Thyroid gland (tissue), 4 donors: ENCODE measurements at places on chromosomes 11 and 22. TPM values are rescaled to one million over a fixed set of nuclear protein-coding genes. Genes with fewer than 3 reads are reported as not detected.

DNA sequence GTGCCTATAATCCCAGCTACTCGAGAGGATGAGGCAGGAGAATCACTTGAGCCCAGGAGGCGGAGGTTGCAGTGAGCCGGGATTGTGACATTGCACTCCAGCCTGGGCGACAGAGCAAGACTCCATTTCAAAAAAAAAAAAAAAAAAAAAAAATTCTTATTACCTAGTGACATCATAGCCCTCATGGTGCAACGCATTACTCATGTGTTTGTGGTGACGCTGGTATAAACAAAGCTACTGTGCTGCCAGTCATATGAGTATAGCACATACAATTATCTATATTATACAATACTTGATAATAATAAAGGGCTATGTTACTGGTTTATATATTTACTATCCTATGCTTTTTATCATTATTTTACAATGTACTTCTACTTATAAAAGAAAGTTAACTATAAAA, 41.2 kb downstream of the OR2AT4 start:
- DNase-seq: no peak

ACRV1 gene
- total RNA-seq: not detected

GRCh38 chr11:96315476-96315875, 27.5 kb downstream of the MAML2 start:
- DNase-seq: no peak

GRCh38 chr11:119550053-119550752, 127.2 kb upstream of the THY1 start:
- DNase-seq: no peak

- DNase-seq: no peak
Measured at GRCh38 chr22:43275545-43276317, 67.4 kb downstream of the SCUBE1 start.

DNA sequence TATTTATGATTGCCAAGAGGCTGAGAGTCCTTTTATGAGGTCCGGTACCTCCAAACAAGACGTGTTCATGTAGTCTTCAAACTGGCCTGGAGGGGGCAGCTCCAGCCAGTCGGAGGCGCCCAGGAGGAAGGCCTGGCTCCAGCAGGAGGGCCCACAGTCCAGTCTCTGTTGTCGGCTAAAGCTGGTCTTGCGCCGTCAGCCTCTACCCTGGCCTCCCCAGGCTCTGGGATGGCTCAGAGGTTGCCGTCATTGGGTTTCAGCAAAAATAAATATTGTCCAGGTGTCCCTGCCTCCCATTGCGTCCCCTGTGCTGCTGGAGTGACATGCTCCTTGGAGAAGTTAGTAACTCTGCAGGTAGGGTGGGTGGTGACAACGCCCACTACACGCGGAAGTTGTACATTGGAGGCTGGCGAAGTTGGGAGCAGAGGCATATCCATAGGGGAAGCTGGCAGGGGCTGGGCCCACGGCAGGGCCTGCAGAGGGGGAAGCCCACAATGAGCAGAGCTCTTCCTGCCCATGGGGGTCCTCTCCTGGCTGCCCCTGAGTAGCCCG, 1.0 kb upstream of the SLC25A1 start:
- peak; percentile 77 for DNase-seq

THRSP gene
- total RNA-seq: 0.67 TPM

- DNase-seq: no peak
Measured at GRCh38 chr11:97269527-97269926, 879.7 kb downstream of the JRKL start.

DNA sequence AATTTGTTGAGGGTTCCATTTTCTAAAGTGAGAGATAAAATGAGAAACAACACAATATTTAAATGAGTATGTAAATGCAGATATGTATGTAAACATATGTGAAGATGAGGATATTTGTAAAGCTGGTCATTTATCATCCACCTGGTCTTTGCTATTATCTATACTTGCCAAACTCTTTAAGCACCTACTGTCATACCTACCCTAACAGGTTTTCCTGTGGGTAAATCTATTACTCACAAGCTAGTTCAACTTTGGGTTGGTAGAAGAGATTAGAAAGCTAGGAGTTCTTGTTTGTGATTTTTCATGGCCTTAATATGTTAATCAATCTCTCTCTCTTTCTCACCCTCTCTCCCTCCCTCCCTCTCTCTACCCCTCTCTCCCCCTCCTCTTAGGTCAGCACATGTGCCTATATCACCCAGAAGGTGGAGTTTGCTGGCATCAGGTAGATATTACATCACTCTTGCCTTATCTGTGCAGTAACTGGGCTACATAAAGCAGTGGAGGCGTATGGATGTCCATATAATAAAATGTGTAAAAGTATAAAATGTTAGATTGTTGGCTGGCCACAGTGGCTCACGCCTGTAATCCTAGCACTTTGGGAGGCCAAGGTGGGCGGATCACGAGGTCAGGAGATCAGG, 14.7 kb downstream of the DEPDC5 start:
- no peak for DNase-seq

MMP10 gene
- not detected for total RNA-seq

CSF2RB gene
- total RNA-seq: 3.4 TPM

GRCh38 chr11:73468590-73469161, 92.5 kb downstream of the RELT start:
- DNase-seq: no peak

- DNase-seq: no peak
Measured at GRCh38 chr11:87258171-87258833, 220.6 kb downstream of the TMEM135 start.

- no peak for DNase-seq
Measured at GRCh38 chr11:60985991-60986915, 14.8 kb downstream of the CD6 start.

C11orf52 gene
- 21.7 TPM for total RNA-seq

- no peak for DNase-seq
Measured at GRCh38 chr22:50299785-50300619, 7.4 kb downstream of the PLXNB2 start.

DNA sequence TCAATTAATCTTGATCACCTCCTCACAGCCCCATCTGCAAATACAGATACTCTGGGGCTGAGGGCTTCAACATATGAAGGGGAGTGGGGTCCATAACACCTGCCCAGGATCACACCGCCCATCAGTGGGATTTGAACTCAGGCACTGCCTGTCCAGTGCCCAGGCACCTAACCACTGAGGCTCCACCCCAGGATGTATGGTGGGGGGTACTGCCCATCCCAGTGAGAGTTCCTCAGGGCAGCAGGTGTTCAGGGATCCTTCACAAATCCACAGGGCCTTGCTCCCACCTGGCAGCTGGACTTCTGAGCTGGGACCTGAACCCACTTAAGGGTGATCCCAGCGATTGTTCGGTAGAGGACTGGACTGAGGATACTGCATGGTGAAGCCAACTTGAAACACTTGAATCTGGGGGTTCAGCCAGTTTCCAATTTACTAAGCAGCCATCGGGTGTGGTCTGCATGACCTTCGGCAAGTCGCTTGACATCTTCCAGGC, 33.3 kb downstream of the PRDM11 start:
- peak; percentile 35 for DNase-seq

DNA sequence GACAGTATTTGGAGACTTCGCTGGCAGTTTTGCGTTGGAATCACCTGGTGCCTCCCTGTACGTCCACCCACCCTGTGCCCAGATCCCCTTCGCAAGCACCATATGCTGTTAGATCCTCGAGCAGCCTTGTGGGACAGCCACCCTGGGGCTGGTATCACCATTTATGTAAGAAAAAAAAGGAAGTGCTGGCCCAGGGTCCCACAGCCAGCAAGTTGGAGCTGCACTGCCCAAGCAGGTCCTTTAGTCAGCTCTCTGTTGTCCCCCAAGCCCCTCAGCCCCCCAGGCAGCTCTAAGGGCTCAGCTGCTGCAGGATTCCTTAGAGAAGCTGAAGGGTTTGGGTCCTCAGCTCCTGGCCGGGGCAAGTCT, 80.3 kb downstream of the FBLN1 start:
- DNase-seq: no peak

MLC1 gene
- not detected for total RNA-seq

DNA sequence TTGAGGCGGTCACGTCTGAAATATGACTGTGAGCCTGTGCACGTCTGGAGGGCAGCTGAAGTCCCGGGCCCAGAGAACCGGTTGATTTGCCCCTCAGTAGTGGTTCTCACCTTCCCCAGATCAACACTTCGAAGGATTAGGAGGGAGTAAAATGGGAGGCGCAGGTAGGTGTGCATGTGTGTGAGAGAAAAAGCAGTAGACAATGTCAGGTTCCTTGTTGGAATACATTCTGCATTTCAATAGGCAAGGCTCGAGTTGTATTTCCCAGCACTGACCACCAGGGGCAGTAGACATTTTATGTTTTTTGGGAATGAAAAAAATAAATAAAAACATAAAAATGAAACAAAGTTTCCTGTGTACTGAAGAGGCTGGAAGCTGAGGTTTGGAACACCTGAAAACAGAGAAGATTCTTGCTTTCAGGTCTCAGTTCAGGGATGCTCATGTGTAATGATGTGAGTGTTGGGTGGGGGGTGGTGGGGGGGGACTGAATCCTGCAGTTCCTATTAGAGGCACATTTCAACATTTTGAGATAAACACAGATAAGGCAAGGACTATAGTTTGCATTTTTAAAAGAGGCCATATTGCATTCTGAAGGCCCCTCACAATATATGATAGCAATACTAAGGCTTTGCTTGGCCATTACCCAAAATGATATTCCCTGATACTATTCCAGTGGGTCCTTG, 333.9 kb downstream of the CADM1 start:
- peak; percentile 54 for DNase-seq

SMDT1 gene
- 18.7 TPM for total RNA-seq

HPS5 gene
- total RNA-seq: 26.7 TPM

- peak; percentile 75 for DNase-seq
Measured at GRCh38 chr11:61587541-61587941, 6.7 kb upstream of the SYT7 start.

DNA sequence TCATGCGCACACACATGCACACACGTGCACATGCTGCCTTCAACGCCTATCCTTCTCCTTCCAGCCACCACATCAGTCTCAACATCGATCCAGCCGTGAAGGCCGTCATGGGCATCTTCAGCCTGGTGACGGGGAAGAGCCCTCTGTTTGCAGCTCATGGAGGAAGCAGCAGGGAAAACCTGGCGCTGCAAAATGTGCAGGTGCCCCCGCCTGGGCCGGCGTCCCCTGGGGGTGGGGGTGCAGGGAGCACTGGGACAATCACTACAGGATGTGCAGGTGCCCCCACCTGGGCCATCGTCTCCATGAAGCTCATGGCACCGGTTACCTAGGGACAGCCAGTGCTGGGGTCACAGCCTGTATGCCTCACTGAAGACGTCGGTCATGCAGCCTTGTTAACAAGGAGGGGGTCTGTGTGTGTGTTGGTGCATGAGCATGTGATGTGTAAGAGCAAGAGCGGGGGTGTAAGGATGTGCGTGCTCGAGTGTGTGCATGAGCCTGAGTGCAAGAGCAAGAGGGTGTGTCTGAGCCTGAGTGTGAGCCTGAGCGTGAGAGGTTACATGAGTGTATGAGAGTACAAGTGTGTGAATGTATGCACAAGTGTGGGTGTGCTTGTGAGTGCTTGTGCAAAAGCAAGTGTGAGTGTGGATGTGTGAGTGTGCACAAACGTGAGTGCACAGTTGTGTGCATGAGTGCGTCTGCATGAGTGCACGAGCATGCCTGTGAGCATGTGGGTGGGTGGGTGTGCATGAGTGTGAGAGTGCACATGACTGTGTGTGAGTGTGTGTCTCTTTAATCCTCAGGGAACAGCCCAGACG, 31.5 kb downstream of the NADSYN1 start:
- DNase-seq: no peak

- DNase-seq: no peak
Measured at GRCh38 chr11:6411594-6412031, 7.3 kb downstream of the APBB1 start.

MIAT gene
- 0.67 TPM for total RNA-seq

OR5B21 gene
- not detected for total RNA-seq

DNA sequence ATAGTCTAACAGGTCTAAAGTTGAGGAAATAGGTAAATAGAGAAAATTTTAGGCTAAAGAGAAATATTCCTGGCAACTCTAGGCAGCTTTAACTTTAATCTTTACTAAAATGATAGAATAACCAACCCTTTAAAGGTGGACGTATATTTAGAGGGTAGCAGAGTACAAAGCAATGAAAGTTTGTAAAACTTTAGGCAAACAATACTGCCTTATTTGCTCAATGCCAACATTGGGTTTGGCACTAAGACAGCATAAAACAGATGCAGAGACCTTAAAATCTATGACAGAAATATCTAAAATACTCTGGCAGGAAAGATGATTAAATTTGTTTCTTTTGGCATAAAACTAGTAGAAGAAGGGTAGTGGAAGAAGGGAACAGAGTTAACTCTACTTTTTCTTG, 70.7 kb downstream of the EMSY start:
- DNase-seq: no peak

RFPL3 gene
- not detected for total RNA-seq

GRCh38 chr11:504053-504993, 2.7 kb downstream of the RNH1 start:
- DNase-seq: peak; percentile 55

DNA sequence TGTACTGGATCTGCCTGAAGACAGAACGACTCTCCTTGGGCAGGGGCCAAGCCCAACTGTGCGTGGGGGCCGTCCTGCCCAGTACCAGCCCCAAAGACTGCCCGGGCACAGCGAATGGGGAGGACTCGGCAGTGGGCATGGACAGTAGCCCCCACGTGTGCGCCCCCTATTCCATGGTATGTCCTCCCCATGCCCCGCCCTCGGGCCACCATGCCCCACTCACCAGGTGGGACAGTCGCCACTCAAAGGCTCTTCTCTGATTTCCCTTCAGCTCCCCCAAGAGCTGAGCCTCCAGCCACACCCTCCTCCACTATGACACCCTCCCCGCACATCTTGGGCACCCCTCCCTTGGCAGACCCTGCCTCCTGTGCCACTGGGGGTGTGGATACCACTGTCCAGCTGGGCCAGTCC, 43.5 kb downstream of the GNB1L start:
- DNase-seq: no peak

GRCh38 chr11:119537306-119538253, 114.6 kb upstream of the THY1 start:
- no peak for DNase-seq

DNA sequence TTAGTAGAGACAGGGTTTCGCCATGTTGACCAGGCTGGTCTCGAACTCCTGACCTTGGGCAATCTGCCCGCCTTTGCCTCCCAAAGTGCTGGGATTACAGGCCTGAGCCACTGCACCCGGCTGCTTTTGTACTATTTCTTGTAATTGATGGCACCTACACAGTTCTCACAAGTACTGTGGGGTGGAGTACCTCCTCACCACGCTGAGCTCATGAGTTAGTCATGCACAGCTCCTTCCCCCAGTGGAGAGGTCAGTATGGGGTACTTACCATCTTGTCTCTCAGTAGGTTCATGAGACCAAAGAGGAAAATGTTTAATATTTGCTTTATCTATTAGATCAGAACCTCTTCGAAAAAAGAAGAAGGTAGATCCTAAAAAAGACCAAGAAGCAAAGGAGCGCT, 2.1 kb downstream of the MRPL40 start:
- DNase-seq: peak; percentile 27

DNA sequence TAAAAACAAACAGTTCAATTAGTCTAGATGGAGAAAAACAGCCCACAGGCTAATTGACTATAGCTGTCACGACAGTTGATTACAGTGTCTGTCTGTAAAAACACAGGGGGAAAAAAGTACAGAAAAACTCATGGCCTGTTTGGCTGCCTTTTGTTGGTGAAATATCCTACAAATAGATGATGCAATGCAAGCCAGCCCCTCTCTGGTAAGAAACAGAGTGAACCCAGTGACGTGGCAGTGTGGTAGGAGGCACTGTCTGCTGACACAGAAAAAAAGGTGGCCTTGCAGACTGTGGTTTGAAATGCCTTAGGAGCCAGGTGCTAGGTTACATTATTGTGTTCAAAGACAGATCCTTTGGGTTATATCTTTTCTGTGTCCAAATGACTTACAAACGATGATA, 431.4 kb upstream of the CCDC90B start:
- no peak for DNase-seq
